SJSA1 (cell line): ENCODE measurements at places on chromosomes 1 and 21.

DNA sequence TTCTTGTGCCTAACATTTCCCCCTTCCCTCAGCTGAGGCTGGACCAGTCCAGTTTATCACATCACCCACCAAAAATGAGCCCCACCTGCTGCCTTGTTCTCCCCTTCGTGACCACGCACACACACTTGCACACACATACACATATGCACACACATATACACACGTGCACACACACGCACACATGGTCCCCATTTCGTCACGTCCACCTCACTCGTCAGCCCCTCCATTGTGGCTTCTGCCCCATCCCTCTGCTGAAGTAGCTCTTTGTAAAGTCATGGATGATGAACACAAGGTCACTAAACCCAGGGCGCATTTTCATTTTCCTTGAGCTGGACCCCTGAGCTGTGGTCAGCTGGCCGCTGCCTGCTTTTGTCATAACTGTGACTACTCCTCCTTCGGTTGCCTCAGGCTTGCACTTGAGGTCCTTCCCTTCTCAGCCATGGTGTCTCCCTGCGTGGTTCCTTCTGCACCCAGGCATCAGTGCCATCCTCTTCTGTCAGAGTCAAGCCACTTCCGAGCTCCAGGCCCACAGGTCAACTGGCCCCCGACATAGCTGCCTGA lies 93.8 kb downstream of the SYT2 start:
- no peak for DNase-seq

- DNase-seq: peak; percentile 76
These were observed 7.1 kb upstream of the CPLANE2 start for GRCh38 chr1:16243936-16244649.

DNA sequence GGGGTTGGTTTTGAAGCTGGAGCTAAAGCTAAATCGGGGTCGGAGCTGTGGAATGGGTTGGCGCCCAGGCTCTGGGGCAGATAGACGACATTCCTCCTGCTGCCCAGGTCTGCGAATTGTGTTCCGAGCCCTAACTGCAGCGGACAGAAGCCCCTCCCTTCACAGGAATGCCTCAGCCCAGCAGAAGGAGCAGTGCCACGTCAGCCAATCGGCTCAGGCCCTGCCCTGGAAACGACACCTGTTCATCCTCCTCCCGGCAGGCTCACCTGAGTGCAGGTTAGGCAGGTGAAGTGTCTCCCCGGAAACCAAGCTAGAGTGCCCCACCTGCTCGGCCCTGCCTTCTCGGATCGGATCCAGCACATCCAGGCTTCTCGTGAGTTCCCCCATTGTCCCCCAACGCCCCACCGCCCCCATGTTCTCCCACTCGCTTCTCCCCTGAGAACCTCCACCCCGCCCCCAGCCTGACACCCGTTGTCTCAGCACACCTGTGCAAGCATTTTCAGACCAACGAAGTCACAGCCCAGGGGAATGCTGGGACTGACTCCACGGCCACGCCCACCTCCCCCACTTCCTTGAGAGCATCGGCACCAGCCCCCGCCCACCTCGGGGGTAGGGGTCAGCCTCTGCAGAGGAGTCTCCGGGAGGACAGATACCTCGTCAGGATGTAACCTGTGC lies 775 bp downstream of the TMEM125 start:
- no peak for DNase-seq

GRCh38 chr21:14864211-14865021 lies 200.4 kb downstream of the NRIP1 start:
- peak; percentile 59 for DNase-seq

DNA sequence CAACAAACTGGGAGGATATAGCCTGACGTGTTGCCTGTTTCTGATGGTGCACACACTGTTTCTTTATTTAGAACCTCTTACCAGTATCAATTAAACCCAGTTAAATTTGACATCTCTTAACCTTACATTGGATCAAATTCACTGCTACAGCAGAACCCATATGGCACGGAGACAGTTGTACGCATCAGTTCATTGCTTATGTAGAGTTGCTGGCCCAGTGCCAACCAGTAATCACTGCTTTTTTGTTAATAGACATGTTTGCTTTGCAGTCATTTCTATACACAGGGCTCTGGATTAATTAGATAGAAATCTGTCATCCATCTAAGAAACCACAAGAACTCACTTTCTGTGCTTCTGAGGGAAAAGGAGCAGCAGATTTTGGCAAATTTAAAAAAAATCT lies 154.0 kb downstream of the RWDD3 start:
- DNase-seq: no peak

- DNase-seq: no peak
These were observed 21.1 kb downstream of the MEGF6 start for GRCh38 chr1:3590139-3590763.

GRCh38 chr1:112325504-112325903 lies 70.5 kb upstream of the CTTNBP2NL start:
- no peak for DNase-seq

GRCh38 chr21:32574946-32575925 lies 10.1 kb downstream of the TCP10L start:
- DNase-seq: no peak

- DNase-seq: no peak
These were observed 4.4 kb upstream of the AUNIP start for GRCh38 chr1:25863486-25864262.

DNA sequence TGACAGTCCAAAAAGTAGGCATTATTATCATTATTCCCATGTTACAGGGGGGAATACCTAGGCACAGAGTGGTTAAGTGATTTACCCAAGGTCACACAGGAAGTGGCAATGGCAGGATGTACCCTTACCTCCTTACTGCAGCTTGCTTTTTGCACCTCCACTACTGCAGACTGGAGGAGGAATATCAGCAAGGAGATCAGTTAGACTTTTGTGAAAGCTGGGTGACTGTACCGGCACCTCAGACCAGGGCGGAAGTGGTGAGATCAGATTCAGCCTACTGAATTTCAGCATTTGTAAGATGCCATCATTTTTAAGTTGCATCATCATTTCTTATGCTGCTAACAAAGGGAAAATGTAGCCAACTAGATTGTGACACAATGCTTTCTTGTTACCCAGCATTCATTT lies 4.5 kb downstream of the ADARB1 start:
- DNase-seq: no peak

DNA sequence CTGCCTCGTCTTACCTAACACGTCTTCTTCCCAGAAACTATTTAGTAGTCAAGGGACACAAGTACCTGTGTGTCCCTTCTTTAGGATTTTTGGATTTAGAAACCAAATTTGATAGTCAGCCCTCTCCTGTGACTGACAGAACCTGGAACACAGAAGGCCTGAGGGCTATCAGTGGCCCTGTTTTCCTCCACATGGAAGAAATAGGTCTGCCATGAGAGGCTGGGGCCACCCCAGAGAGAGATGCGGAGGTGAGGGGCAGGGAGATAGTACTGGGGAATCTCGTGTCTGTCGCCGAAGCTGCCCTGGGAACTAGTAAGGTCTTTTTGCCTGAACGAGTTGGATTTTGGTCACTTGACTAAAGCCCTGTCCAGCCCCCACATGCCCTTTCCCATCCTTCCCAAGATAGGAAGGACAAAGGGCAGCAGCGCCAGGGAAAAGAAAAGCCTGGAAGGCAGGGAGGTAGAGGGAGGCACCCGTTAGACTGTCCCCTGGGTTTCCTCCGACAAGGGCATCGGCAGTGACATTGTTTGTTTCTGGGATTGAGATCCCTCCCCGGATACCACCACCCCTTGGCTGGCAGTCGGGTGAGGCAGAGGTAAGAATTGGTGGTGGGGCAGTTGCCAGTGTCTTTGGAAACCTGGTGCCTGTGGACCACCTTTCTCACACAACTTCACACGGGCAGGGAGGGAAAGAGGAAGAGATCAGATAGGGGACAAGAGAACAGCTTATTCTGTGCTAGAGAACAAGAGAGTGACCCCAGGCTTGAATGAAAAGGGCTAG lies 19.8 kb downstream of the SMIM12 start:
- no peak for DNase-seq

DNA sequence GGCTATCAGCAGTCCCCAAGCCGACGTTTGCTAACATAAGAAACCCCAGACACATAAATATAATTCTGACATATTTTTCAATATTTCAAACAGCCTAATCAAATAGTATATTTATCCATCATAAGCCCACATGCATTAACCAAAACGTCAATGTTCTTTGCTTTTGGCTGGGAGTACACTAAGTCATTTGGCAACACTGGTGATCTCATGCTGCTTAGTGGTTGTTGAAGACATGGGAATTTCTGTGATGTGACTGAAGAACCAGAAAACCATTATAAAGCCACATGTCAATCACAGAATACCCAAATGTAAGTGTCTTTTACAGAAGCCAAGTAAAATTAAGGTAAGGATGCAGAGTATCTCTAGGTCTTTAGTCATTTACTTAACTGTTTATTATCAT lies 57.6 kb downstream of the PLPPR5 start:
- DNase-seq: no peak
